ENCODE measurements at places on chromosomes 11 and 22.
A peak's percentile ranks its signal among the peaks of the same experiment; 100 is the strongest.

GRCh38 chr11:44727114-44727372 is 281 bp downstream of the TSPAN18 start:
- DNase-seq, result no peak

DNA sequence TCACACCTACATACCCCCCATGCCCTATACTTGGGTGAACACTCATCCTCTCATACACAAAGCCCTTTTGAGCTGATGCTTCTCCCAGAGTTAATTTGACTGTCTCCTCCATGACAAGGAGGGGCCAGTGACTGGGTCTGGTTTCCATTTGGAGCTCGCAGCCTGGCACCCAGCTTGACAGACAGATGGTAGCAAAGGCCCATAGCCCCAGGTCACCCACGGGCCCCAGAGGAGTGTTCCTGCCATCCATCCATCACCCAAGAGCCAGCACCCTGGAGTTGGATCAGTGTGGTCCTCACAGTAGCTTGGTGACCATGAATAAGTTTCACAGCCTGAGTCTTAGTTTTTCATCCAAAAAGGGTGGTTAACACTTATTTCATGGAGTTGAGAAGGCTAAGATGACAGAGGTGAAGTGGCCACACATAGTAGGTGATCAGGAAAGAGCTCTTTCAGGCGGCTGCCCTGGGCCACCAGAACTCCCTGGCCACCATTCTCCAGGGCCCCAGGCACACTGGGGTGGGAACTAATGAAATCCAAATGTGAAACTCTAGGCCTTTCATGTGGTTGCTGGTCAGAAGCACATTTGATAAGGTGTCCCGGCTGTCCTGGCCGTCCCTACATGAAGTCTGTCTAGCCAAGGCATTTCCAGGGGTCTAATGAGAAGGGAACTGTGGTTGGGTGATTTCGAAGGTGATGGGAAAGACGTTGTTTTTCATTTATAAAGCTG is 42.4 kb downstream of the LIF start:
- DNase-seq, result no peak

DNA sequence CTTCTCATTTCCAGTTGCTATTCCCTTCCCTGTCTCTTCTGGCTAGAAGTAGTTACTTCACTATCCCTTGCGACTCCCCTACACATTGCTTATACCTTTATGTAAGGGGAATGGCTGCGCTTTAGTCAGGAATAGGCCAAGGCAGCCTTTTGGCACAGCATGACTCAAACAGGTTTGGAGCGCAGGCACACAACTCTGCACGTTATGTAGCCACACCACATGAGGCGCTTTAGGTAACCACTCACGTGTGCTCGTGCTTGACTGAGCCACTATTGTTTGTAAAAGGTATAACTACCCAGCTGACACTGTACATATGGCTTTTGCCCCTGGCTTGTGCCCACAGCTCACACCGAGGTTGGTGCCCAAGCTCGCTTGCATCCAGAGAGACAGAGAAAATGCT is 46.7 kb upstream of the LIPT2 start:
- DNase-seq, result no peak

DNA sequence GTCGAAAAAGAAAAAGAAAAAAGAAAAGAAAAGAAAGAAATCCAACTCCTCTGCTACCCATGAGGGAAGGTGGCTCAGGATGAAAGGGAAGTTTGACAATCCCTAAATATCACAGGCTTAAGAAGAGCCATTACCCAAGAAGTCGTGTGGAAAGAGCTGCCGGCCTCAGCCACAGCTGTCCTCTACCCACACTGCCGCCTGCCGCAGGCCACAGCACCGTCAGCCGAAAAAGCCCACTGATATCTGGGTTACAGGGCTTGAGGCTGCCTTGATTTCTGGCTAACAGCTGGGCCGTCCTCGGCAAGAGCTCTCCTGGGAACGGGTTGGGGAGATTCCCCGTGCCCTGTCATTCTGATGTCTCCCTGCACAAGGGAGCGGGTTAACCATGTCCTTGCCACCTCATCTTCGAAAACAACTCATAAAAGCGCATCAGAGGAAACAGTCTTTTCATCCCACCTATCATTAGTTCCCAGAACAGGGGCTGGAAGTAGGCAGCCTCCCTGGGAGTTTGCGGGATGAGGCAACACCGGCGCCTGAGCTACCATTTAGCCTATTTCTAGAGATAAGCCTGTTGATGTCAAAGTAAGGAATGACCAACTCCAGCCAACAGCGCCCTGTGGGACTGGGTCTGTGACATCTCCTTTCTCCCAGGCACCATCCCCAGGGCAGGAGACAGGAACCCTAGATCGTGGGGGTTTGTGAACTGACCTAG is 21.8 kb upstream of the SNX32 start:
- peak; percentile 69 for DNase-seq

DNA sequence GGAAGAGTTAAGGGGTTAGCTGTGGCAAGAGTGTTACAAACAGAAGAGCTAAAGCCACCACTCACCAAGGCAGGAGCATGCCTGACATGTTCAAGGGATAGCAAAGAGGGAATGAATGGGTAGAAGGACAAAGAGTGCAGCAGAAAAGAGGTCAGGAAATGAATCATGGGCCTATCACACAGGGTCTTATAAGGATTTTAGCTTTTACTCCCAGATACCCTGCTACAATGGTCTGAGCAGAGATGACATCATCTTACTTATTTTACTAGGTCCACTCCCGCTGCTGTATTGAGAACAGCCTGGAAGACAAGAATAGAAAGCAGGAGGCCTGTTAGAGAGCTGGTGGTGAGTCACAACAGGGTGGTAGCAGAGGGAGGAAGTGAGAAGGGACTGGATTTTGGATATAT is 9.8 kb downstream of the TRAF6 start:
- no peak for DNase-seq

DNA sequence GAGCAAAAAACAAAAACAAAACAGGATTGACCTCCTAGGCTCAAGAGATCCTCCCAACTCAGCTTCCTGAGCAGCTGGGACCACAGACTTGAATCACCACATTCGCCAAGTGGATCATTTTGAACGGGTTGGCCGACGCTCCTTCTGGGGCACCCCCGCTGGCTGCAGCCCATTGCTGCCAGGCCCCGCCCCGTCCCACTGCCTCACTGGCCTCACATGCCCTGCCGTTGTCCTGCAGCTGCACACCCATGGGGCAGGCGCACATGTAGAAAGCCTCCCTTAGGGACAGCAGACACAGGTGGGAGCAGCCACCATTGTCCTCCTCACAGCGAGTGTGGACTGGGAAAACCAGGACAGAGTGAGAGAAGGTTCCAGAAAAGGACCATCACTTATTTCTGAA is 154.5 kb downstream of the CRYBB2 start:
- DNase-seq, result no peak

DNA sequence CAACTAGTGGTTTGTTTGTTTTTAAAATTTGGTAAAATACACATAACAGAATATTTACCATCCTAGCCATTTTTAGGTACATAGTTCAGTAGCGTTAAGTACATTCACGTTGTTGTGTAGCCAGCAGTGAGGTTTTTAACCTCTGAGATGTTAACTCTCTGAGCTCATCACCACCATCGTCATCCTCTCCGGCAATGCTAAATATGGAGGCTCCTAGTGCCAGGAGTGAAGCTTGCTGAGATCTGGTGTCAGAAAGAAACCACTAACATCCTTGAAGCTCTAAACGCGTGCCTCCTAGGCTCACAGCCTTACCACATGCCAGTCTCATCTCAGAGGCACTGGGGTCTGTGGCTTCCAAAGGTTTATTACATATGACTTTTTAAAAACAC is 330.2 kb upstream of the B3GAT1 start:
- no peak for DNase-seq

GRCh38 chr11:64792482-64792881 is 10.5 kb downstream of the MAP4K2 start:
- DNase-seq, result no peak

GRCh38 chr11:62694455-62695167 is 5.3 kb upstream of the LRRN4CL start:
- DNase-seq, result no peak

GRCh38 chr22:24489011-24489410 is 6.1 kb upstream of the UPB1 start:
- no peak for DNase-seq

GRCh38 chr11:12587333-12587991 is 86.8 kb upstream of the TEAD1 start:
- no peak for DNase-seq

DNA sequence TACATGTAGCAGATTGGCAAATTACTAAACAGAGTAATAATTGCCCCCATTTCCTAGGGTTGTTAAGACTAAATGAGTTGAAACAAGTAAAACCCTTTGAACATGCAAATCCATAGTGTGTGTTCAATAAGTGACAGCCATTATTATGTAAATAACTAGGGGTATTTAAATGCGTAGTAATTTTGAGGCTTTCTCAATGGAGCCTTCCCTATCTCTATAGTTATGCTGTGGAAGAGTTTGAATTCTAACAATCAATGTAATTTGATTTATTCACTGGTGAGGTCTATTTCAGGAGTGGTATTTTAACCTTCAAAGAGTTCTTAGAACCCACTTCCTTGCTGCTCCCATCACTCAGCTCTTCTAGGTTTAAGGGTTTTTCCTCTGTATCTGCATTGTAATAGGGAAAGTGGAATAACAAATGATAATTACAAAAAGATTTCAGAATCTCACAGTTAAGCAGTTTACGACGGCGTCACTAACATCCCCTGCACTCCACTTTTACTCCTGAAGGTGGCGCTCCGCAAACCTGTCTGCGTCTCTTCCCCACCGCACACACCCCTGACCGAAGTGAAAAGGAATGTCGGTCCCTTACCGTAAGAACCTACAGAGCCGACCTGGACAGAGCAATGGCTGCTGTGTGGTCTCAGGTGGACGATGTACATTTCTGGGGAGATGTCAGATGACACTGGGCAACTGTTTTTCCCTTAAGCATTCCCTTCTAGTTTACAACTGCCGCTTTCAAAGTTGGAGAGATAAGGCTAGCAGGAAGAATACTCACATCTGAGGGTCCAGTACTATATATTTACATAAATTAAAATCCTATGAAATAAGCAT is 80.8 kb downstream of the ZC3H12C start:
- no peak for DNase-seq

GRCh38 chr11:2912498-2912897 is 16.7 kb downstream of the PHLDA2 start:
- no peak for DNase-seq

All from NCI-H2171 (cell line).